ENCODE measurements at places on chromosomes 16 and 17.

DNA sequence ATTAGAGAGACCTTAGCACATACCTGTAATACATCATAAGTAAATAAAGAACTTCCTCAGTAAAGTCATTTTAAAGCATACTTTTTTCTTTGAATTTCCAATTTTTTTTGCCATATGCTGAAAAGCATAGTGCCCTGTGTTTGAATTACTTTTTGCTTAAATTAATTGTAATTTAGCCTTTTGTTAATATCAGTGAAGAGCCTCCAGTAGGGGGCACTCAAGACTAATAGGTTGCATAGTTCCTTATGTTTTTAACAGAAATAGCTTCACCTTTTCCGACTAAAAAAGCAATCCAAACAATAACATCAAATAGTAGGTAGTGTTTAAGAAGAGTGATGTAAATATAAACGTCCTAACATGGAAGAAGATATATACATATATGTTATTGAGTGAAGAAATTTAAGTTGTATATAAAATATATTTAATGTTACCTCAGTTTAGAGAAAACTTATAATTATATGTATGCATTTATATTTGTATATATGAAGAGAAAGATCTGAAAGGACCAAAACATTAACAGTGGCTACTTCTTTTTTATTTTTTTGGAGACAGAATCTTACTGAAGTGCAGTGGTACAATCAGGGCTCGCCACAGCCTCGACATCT, 18.6 kb downstream of the RAD51C start:
- peak; percentile 47 for DNase-seq

DNA sequence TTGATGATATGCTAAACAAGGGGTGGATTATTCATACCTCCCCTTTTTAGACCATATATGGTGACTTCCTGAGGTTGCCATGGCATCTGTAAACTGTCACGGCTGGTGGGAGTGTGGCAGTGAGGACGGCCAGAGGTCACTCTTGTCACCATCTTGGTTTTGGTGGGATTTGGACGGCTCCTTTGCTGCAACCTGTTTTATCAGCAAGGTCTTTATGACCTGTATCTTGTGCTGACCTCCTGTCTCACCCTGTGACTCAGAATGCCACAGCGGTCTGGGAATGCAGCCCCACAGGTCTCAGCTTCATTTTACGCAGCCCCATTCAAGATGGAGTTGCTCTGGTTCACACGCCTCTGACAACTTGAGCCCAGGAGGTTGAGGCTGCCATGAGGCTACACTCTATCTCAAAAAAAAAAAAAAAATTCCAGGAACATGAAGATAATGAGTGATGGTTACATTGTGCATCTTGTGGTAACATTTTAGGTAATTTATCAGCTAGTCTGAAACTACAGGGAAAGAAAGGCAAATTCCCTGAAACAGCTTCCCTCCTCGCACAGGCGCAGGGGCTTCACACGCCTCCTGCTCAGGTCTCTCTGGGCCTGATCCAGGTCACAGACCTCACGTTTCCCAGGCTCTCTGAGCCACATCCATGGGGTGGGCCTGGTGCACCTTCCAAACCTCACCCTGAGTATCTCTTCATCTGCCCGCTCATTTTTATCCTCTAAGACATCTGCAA, 15.3 kb upstream of the UBE2I start:
- DNase-seq, result no peak

DNA sequence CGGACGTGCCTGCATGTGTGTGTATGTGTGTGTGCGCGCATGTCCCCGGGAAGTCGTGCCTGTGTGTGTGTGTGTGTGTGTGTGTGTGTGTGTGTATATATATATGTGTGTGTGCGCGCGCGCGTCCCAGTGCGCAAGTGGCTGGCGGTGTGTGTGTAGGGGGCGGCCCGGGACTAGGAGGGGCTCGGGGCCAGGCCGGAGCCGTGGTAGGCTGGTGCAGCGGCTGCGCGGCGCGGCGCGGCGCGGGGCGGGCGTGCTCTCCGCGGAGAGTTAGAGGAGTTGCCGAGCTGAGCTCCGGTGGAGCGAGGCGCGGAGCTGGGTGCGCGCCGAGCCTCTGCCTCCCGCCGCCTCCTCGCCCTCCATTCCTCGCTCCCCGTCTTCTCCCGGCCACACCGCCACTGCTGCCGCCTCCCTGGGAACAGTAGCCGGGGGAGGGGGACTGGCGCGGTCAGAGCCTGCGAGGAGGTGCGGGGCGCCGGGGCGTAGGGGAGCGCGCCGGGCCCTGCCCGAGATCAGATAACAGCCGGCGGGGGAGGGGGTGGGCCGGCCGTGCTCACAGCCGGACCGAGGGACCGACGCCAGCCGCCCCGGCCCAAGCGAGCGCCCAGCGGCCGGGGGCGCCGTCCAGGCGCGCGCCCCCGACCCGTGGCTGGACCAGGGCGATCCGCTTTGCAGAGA, at the start of gene KCNJ12:
Gene KCNJ12, plus strand, starts transcription at position 277 of the 678 bp plus-strand sequence. CDS start 38,986 bp downstream, outside the sequence.
- no peak for DNase-seq

DNA sequence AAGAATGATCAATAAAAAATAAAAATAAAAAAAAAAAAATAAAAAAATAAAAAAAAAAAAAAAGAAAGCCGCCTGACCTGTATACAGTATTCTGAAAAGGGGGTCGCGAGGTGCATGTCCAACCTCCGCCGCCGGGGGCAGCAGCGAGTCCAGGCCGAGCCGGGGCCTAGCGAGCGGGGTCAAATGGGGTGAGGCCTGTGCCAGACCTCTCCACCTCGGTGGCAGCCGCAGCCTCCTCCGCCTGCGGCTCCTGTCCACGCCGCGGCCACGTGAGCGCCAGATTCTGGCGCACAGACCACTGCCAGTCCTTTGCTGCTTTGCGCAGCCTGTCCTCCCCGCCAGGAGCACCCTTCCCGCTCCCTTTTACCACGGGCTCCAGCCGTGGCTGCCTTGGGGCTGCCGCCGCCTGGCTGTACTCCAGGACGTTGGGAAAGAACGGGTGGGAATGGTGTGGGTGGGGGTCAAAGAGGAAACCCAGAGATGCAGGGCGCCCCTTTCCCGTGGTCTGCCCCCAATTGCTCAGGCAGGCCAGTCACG, 2.4 kb upstream of the BCKDK start:
- DNase-seq, result peak; percentile 77

DNA sequence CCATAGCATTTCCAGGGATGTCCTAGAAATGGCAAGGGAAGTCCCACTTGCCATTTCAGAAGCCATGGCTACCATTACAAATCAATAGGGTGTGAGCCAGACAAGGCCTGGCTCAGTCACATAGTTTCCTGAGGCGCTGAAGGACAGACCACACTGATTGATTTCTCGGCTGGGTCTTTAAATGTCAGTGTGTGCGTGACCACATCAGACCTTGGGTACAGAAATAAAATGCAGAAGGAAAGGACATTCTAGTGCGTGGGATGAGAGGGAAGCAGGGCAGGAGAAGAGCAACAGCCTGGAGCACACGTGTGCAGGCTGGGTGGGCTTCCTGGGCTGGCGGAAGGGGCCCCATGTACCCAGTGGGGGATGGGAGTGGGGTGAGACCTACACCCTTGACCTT, 58.7 kb upstream of the LYRM9 start:
- no peak for DNase-seq

DNA sequence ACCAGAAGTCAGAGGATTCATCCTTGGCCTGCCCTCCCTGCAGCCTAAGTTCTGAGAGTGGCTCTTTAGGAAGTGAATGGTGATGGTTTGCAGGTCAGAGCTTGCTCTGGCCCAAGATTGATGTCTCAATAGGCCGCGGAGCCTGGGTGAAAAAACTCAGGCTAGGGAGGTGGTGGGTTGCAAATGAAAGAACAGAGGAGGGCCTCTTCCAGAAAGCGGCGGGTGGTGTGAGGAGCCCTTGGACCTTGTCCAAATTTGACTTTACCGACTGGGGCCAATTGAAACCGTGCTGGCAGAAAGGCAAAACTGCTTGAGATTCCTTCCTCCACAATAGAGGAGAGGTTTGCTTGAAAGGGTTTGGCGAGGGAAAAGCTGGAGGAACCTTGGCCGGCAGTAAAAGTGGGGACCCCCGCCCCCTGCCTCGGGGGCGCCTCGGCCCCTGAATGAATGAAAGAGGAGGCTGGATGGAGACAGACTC, 331.3 kb downstream of the SEC14L1 start:
- no peak for DNase-seq

GRCh38 chr17:76152591-76152990, 11.5 kb upstream of the FOXJ1 start:
- DNase-seq, result no peak

DNA sequence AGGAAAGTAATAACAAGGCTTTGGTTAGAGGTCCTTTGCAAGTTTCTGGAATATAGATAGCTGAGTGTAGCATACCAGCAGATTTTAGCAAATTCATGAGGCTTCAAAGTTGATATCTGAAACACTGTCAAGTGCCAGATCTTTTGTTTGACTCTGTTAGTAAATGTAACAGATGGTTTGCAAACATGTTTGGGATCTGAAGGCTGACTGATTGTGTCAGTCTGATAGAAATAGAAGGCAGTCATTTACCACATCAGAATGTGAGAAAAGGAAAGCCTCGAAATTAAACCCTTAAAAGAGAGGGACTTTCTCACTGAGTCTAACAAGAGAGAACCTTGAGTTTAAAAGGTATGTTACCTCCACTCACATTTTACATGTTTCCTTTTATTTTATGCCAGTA, 371.5 kb downstream of the KIF2B start:
- no peak for DNase-seq

All from naive B cell (primary cell).